ENCODE measurements at places on chromosomes 1 and 21. TPM values are rescaled to one million over a fixed set of nuclear protein-coding genes. Genes with fewer than 3 reads are reported as not detected.

The S100A13 gene
- 138 TPM for total RNA-seq

The ARHGEF10L gene
- total RNA-seq, result 73.8 TPM

The PCNX2 gene
- total RNA-seq, result 15.3 TPM

The KANK4 gene
- total RNA-seq, result 48.2 TPM

The CYB5RL gene
- total RNA-seq, result 5.4 TPM

The ALG6 gene
- 6.6 TPM for total RNA-seq

DNA sequence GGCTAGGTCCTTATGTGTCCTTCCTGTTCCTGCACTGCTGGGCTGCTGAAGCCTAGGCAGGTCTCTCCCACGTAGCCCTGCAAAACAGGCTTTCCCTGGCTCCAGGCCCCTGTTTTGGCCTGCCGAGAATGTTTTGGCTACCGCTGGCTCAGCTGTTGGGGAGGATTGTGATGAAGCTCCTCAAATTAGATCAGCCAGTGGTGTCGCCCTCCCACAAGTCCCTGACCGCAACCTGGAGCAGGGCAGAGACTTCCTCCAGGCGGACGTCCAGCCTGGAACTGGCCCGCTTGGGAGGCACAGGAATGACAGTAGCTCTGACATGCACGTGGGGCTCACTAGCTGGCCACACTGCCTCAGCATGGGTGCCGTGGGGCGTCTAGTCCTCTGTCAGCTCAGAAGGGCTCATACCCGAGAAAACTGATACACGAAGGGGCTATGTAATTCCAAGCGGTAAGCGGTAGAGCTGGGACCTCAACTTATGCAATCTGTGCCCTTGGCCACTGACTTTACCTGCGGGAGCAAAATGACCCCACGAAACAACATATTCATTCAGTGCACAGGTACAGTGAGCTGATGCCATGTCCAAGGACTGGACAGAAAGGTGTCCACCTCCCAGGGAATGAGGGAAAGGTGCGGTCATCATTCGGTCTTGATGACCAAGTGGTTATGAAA lies 26.6 kb downstream of the DHRS3 start:
- peak; percentile 38 for DNase-seq
- H3K27me3 ChIP-seq, result no peaks in the 10 kb centered on the region
- peak overlapping the region; percentile 91 for H3K27ac ChIP-seq
- H3K36me3 ChIP-seq, result no peaks in the 10 kb centered on the region
- peaks cover 67% of the 10 kb centered on the region for H3K4me1 ChIP-seq

DNA sequence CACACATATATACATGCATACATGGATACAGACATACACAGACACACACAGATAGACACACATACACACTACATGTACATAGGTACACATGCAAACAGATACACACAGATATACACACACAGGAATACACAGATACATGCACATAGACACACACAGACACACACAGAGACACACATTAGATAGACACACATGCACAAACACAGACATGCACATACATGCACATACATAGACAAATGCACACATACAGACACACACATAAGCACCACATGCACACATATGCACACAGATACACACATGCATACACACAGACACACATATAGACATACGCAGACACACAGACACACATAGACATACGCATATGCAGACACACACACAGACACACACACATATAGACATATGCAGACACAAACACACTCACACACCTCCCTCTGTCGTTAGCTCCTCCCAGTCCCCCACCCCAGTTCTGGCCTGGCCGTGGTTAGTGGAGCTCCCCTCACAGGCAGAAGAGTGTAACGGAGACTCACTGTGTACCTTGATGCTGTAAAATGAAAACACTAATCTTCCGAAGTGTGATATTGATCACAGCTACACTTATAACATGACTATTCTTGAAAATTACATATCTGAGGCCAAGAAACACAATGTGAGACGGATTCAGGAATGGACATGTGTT lies 7.6 kb downstream of the UBASH3A start:
- no peak overlapping the region for H3K27ac ChIP-seq
- no peak overlapping the region for H3K4me3 ChIP-seq

DNA sequence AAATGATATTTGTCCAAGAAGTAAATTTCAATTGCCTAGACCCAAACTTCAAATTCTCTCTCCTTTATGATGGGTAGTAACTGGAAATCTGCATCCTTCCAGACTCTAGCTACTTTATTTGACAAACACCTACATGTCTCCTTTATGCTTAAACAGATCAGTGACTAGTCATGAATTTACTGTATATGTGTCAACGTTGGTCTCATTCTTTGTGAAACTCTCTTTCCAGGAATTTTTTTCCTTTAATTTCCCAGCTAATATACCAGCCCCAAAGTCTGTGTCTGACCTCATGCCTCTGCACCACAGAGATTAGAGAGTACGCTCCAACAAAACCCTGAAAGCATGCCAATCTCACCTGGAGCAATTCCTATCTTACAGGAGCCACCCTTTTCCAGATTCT lies 811.2 kb upstream of the NCAM2 start:
- no peaks in the 10 kb centered on the region for H3K4me1 ChIP-seq
- no peak overlapping the region for H3K4me3 ChIP-seq
- no peak overlapping the region for H3K27ac ChIP-seq
- DNase-seq, result no peak
- no peaks in the 10 kb centered on the region for H3K27me3 ChIP-seq
- no peaks in the 10 kb centered on the region for H3K36me3 ChIP-seq

GRCh38 chr1:26121854-26122773 lies 10.5 kb downstream of the PDIK1L start:
- peaks cover 52% of the 10 kb centered on the region for H3K36me3 ChIP-seq
- no peaks in the 10 kb centered on the region for H3K27me3 ChIP-seq
- H3K27ac ChIP-seq, result peak overlapping the region; percentile 13
- peaks cover 13% of the 10 kb centered on the region for H3K4me1 ChIP-seq

GRCh38 chr21:27649762-27650161 lies 682.9 kb upstream of the ADAMTS5 start:
- H3K36me3 ChIP-seq, result no peaks in the 10 kb centered on the region
- DNase-seq, result no peak
- no peaks in the 10 kb centered on the region for H3K27me3 ChIP-seq
- H3K4me1 ChIP-seq, result no peaks in the 10 kb centered on the region
- H3K27ac ChIP-seq, result no peak overlapping the region

GRCh38 chr1:54046671-54047383 lies 6.2 kb downstream of the TMEM59 start:
- no peaks in the 10 kb centered on the region for H3K27me3 ChIP-seq
- DNase-seq, result no peak
- H3K36me3 ChIP-seq, result peaks cover 26% of the 10 kb centered on the region
- H3K4me3 ChIP-seq, result no peak overlapping the region
- no peaks in the 10 kb centered on the region for H3K4me1 ChIP-seq

GRCh38 chr1:78401148-78401547 lies 89.6 kb upstream of the PTGFR start:
- H3K36me3 ChIP-seq, result no peaks in the 10 kb centered on the region
- no peaks in the 10 kb centered on the region for H3K4me1 ChIP-seq
- H3K4me3 ChIP-seq, result no peak overlapping the region
- no peaks in the 10 kb centered on the region for H3K27me3 ChIP-seq

DNA sequence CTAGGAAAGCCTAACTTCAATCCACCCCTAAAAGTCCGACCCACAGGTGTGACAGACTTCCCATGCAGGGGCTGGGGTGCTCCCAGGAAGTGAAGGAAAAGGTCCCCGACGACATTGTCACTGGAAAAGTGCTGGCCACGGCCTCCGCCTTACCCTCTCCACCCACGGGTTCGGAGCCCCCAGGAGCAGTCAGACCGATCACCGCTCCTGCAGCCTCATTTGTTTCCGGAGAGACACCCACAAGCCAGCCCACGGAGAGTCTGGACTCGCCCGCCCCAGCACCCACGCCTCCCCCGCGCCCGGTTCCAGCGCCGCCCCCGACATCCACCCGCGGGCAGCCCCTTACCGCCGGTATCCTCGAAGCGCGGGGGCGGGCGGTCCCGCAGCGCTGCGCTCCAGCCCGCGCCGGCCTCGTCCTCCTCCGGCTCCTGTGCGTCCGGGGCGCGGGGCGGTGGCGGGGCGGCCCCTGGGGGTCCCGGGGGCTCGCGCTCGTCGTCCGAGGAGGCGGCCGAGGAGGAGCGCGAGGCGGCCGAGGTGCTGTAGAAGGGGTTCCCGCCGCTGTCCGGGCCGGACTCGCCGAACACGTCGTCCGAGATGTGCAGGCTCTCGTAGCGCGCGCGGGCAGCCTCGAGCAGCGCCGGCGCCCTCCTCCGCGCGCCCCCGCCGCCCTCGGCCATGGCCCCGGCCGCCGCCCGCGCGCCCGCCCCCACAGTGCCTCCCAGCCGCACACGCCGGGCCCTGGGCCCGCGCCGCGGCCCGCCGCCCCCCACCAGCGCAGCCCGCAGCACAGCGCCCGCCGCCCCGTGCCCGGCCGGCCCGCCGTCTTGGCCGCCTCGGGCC lies 660 bp downstream of the PGBD5 start:
- no peaks in the 10 kb centered on the region for H3K36me3 ChIP-seq
- peaks cover 20% of the 10 kb centered on the region for H3K4me1 ChIP-seq
- H3K4me3 ChIP-seq, result peak overlapping the region; percentile 27
- no peak overlapping the region for H3K27ac ChIP-seq
- H3K27me3 ChIP-seq, result peaks cover 58% of the 10 kb centered on the region
- no peak for DNase-seq

DNA sequence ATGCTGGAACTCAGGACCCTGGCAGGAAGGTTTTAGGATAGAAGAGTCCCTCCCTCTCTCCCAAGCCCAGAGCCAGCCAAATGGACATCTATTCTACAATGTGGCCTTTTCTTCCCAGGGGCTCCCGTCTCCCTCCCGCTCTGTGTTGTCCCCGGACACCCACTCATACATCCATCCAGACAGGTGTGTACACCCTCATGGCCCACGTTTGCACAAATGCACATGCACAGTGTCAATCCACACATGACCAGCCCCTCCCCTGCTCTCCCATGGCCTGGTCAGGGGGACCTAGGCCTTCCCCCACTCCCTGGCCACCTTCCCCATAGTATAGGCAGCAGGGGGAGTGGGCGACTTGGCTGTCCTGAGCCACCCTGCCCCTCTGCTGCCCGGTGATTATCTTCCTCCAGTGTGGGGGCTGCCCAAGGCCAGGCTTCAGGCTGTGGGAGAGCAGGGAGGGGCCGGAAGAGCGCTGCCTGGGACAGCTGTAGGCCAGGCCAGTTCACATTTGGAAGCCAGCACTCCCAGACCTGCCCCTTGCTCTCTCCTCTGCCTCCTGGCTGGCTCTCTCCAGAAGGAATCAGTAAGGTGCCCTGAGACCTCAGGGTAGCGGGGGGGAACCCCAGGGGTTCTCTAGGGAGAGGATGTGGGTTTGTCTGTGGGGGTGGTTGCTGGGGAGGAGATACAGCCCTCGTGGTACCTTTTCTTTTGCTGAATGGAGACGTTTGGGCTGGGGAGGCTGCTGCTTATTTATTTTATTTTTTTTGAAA lies 4.1 kb upstream of the PTPN7 start:
- no peak overlapping the region for H3K4me3 ChIP-seq
- H3K27me3 ChIP-seq, result no peaks in the 10 kb centered on the region
- peaks cover 38% of the 10 kb centered on the region for H3K4me1 ChIP-seq

- H3K27me3 ChIP-seq, result no peaks in the 10 kb centered on the region
- no peak overlapping the region for H3K27ac ChIP-seq
- H3K4me3 ChIP-seq, result no peak overlapping the region
- H3K36me3 ChIP-seq, result no peaks in the 10 kb centered on the region
- H3K4me1 ChIP-seq, result no peaks in the 10 kb centered on the region
These were observed 408.0 kb downstream of the MATN1 start for GRCh38 chr1:30315185-30315960.

- DNase-seq, result no peak
- no peaks in the 10 kb centered on the region for H3K4me1 ChIP-seq
- H3K4me3 ChIP-seq, result no peak overlapping the region
- H3K27me3 ChIP-seq, result no peaks in the 10 kb centered on the region
These were observed 169.2 kb downstream of the LMX1A start for GRCh38 chr1:165187031-165188009.

DNA sequence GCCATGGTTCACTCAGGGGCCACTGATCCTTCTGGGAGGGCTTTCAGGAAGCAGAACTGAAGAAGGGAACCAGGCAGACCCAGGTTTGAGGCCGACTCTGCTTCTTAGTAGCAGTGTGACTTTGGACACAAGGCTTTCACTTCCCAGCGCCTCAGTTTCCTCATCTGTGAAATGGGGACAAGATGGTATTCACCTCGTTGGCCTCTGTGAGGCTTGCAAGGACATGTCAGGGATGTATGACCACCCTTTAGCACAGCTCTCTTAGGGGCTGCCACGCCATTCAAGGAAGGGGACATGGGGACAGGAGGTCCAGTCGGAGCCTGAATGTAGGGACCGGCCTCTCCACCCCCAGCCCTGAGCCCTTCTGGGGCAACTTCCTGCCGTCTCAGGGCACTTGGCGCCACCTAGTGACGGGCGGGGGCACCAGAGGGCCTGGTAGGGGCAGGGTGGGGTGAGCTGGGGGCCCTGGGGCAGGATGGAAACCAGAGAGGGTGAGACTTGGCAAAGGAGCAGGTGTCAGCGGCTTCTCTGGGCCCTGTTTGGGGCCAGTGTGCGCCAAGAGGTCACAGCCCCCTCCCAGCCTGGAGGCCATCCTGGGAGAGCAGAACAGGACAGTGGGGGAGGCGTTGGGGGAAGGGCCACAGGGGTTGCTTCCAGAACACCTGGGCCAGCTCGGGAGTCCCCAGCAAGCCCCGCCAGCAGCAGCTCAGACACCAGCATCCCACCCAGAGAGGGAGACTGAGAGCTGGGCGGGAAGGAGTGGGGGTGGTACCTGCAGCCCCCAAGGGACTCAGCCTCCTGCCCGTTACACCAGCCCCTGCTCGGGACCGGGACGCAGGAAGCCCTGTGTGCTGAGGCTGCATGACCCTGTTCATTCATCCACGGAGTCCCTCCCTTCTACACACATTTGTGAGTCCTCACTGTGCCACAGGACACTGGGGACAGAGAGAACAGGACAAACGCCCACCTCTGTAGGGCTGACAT lies 102.5 kb upstream of the TARDBP start:
- H3K36me3 ChIP-seq, result no peaks in the 10 kb centered on the region
- no peak overlapping the region for H3K4me3 ChIP-seq
- peak overlapping the region; percentile 63 for H3K27ac ChIP-seq
- DNase-seq, result no peak
- no peaks in the 10 kb centered on the region for H3K27me3 ChIP-seq

DNA sequence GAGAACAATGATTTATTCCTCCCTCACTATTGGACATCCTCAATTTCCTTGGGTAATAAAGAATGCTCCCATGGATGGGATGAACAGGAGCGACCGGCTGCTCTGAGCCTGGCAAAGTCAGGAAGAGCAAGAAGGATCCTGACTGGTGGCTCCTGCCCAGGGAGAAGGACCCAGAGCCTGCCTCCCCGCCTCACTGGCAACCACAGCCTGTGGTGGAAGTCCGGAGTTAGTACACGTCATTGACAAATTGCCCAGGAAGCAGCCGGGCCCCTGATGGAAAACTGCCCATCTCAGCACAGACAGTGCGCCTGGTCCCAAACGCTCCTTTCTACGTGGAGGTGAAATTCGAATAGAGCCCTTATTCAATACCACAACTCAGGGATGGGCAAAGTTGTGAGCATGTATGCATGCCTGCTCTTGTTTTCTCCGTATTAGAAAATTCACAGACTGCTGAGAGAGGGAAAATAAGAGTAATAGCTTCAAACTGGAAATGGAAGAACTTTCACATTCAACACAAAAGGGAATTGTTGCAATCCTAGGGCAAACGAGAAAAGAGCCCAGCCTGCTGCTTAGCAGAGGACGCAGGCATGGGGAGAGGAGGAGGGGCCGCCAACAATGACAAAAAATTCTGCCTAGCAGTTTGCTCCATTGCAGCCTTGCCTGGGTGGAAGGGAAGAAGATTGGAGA lies 397.1 kb upstream of the VAMP3 start:
- H3K4me1 ChIP-seq, result no peaks in the 10 kb centered on the region
- H3K4me3 ChIP-seq, result no peak overlapping the region
- H3K27ac ChIP-seq, result no peak overlapping the region
- DNase-seq, result no peak
- no peaks in the 10 kb centered on the region for H3K36me3 ChIP-seq

All from tibial nerve (tissue), 4 donors.